ENCODE measurements at places on chromosomes 13 and 19.
A peak's percentile ranks its signal among the peaks of the same experiment; 100 is the strongest.

DNA sequence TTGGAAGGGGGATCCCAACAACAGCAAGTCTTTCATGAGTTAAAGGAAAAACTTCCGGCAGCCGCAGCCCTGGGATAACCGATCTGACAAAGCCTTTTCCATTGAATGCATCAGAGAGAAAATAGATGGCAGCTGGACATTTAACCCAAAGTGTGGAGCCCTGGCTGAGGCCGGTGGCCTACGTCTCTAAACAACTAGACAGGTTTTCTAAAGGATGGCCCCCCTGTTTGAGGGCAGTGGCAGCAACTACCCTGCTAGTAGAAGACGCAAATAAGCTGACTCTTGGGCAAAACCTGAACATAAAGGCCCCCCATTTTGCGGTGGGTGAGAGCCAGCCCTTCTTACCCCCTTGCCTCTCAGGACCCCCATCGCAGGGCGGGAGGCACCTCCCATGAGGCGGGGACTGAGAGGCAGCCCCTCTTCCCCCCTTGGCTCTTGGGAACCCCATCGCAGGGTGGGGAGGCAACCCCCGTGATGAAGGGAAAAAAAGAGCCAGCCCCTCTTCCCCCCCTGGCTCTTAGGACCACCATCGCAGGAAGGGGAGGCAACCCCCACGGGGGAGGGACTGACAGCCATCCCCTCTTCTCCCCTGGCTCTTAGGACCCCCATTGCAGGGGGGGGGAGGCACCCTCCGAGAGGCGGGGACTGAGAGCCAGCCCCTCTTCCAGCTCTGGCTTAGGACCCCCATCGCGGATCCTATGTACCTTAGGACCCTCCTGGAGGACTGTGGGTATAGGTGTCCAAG, 2422.9 kb upstream of the PCDH20 start:
- no peak for DNase-seq

DNA sequence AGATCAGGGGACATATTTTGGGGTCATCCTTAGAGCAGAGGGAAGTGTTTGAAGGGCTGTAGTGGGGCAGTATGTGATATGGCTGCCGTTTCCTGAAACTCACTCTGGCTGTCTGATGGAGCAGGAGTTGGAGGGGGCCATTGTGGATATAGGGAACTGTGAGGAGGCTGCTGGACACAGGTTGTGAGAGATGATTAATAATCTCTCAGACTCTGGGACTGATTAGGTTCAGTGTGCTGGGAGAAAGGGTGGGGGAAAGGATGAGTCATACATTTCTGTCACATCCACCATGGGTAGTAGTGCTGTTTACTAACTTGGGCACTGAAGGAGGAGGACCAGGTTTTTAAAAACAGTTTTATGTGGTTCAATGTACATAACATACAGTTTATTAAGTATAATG, 4.8 kb downstream of the B3GLCT start:
- DNase-seq: no peak

DNA sequence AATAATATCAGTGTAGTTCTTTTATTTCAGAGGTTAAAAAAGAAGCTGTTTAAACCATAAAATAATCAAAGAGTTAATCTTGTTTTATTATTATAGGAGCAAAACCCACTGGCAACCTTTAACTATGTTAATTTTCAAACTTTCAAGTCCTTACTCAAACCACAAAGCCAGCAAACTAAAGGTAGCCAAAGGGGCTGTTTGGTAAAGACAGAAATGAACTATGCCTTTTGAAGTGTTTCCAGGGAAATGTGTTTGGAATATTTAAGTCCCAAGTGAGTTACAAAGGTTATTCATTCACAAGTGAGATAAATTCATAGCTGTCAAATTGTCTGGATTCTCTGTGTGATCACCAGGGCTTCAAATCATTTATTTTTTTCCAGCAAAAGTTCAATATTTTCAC, 264.7 kb downstream of the MZT1 start:
- DNase-seq: no peak

DNA sequence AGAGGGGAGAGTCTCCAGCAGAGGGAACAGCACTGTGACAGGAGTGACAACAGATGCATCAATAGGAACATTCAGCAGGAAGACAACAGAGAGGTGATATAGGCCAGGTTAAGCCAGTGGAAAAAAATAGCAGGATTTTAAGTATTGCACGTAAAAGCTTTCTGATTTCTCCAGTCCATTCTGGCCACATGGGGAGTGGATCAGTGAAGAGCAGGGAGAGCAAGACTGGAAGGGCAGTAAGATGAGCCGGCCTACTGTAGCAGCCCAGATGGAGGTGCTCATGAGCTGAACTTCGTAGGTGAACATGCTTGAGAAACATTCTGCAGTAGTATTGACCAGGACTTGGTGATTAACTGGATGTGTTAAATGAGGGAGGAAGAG, 1.7 kb downstream of the UTP14C start:
- no peak for DNase-seq

DNA sequence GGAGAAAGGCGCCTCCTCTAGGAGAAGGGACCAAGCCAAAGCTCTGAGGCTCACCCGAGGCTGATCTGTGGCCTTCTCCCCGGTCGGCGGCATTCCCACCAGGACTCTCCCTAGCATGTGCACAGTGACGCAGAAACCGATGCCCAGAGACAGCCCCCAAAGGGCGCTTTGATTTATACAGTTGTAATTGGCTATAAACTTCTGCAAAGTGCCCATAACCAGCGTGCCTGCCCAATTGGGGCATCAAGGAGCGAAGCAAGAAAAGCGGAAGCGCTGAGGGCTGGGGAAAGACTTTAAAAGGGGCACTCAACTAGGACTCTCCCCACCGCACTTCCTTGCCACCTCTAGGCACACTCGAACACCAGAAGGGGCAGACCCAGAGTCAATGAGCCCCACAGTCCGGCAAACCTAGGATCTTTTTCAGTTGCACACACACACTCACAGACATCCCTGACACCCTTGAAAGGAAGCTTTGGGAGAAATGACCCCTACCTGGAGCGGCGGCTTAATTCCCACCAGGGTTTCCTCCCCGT, 1.8 kb downstream of the CDX2 start:
- DNase-seq: no peak

DNA sequence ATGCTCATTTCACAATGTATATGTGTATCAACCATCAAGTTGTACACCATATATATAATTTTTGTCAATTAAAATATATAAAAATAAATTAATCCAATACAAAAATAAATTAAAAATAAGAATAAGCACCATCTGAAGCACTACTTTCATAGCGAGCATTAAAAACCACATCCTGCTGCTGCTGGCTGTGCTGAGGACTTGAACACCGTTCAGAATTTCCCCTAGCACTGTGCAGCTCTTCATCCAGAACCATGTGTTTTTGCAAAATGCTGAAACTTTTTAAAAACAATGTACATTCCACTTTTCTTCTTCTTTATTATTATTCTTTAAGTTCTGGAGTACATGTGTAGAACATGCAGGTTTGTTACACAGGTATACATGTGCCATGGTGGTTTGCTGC, 40.0 kb upstream of the FOXO1 start:
- no peak for DNase-seq

- no peak for DNase-seq
These were observed 15.4 kb downstream of the CERS4 start for GRCh38 chr19:8224394-8225145.

DNA sequence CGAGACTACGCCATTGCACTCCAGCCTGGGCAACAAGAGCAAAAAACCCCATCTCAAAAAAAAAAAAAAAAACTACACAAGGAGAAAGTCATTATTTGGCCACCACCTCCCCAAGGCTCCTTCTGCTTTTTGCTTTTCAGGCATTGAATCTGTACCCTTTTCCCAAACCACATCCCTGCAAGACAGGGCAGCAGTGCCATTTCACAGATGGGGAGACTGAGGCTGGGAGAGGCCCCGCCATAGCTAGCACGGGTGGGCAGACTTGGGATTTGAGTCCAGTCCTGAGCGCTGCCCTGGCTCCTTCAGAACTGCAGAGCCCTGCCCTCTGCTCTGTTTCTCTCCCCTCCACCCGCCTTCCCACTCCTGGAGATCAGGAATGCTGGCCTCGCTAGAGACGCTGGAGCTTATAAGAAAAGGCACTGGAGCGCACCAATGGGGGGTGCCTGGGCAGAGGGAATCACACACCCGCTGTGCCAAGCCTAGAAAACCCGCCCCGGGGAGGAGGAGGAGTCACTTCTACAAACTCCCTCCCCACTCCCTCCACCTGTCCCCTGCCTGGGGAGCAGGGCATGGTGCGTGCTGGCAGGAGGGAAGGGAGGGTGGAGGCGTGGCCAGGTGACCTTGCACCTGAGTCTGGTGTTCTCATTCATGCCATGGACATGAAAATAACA, 17.6 kb downstream of the TJP3 start:
- DNase-seq: no peak

- no peak for DNase-seq
These were observed 29.4 kb downstream of the MARK4 start for GRCh38 chr19:45280471-45280961.

- DNase-seq: peak; percentile 16
These were observed 5.0 kb downstream of the ZSCAN5A start for GRCh38 chr19:56309511-56310185.

DNA sequence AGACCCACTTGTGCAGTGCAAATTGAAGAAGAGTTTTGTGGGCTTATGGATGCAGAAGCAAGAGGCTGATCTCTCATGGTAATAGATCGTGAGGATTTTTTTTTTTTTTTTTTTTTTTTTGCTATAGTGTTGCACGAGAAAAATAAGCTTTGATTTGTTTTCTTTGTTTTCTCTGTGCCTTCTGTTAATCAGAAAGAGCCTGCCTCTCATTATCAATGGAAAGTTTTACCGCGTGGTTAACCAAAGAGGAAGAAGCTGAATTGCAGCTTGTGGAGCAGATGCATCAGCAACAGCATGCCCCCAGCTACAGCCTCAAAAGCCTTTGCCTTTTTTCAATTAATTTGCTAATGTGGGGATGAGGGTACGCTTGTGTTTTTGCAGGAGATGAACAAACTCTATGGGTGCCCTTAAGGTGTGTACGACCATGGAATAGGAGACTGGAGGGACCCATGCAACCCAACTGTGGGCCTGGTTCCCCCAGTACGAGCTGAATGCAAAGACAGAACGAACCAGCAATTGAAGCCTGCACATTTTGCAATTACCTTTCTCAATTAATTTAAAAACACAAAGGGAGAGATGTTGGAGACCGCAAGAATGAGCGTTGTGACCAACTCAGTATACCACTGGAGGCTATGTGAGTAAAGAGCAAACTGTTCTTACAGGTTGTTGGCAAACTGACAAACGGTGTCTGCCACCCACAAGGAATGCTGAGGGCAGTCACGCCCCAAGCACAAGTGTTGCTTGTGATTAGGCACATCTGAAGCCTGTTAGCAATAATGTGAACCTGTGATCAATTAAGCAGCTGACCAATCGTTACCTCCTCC, 58.6 kb upstream of the SPRY2 start:
- no peak for DNase-seq

DNA sequence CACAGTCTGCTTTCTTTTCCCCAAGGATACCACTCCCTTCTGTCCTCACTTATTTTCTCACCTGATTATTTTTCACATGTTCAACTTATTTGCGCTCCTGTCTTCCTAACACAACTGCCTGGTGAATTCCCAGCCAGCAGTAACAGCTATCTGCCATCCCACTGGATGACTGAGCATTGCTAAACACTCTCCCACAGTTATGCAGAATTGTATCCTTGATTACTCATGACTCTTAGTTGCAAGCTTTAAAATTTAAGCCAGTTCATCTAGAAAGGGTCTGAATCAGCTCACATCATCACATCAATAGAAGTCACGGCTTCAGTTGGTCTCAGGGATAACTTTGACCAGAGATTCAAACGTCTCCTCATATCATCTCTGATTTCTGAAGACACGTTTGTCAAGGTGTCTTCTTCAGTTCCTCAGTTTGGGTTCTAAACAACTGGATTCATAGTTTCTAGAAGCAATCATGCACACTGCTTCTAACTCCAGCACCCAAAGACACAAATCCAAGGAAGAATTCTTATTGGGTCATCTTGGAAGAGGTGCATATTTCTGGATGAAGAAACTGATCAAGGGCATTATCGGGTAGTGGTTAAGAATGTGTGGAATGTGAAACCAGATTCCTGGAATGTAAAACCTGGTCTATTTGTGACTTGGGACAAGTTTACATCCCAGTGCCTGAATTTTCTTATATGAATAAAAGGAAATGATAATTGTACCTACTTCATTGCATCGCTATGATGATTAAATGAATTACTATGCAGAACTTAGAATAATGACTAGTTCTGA, 13.9 kb upstream of the DACH1 start:
- DNase-seq: no peak

DNA sequence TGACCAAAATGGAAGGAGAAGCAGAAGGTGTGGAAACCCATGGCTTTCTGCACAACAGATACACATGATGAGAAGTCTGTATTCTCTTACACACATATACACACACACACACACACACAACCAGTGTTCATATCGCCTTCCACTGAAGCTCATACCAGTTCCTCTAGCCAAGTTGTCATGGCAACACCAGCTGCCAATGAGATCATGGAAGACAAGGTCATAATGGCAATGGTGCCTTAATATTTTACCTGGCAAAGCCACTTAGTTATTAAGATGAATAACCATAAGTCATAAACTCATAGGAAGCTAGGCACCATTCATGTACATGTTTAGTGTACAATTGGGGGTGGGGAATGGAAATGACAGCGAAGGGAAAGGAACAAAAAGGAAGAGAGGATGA, 2.6 kb upstream of the DHRS12 start:
- DNase-seq: peak; percentile 12

GRCh38 chr13:98678741-98679140, 73.7 kb downstream of the SLC15A1 start:
- DNase-seq: no peak

DNA sequence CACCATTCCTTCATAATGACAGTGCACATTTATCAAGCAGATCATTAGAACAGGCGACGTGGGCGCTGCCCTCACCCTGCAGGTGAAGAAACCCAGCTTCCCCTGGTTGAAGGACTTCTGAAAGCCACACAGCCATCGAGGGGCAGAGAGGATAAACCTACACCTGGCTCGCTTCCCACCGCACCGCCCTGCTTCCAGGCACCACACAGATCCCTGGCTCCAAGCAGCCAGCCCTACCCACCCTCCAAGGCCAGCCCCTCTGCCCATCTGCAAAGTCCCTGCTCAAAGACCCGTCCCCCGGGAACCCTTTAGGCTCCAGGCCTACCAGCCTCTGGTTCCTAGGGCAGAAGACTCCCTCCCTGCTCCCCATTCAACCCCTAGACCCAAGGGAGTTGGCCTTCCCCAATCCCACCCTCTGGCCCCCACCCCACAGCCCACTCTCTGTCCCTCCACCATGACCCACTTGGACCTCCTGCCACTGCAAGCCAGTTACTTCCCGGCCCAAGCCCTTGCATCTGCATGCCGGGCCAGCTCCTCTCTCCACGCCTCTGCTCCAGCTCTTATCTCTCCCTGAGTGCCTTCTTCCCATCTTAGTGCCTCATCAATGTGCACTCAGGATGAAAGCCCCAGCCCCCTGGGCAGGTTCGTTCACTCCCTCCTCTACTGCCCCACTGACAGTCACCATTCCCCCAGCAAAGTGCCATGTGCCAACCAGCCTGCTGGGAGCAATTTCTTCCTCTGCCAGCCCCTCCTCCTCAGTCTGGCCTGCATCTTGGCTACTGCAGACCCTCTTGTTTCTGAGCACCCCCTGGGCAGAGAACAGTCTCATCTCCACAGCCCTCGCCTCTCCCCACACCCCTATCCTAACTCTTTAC, 28.0 kb downstream of the PEPD start:
- no peak for DNase-seq

- no peak for DNase-seq
These were observed 127.2 kb downstream of the SOX1 start for GRCh38 chr13:112194167-112194530.

- peak; percentile 31 for DNase-seq
These were observed 590 bp upstream of the LGI4 start for GRCh38 chr19:35135389-35135909.
